ENCODE measurements at places on chromosomes 6 and 20.

DNA sequence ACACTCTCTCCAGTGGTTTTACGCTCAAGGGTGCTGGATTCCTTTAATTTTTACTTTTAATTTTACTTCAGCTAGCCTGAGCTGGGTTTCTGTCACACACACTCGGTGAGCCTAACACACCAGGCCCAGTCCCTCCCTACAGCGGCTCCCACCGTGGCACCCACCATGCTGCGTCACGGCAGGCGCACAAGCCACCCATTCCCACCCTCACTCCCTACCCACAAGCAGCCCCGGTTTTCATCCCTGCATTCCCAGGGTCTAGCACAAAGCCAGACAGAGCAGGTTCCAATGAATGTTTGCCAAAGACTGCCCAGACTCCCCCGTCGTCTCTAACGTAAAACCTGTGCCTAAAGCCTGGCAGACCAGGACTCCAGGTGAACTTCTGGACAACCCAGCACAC, 50.3 kb downstream of the MYH7B start:
- peak; percentile 14 for DNase-seq

DNA sequence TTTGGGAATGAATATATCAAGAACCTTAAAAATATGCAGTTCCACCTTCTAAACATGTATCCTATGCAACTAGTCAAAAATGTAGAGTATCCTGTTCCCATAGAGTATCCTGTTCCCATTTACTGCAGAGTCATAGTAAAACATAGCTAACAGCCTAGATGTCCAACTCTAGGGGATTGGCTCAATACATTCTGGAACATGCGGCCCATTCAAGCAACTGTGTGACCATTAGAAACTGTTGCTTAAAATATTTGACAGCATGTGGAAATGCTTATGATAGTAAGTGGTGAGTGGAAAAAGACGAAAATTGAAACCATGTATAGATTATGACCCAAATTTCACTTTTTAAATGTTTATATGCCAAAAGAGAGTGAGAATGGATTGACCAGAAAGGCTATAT, 11.2 kb downstream of the FOXP4 start:
- DNase-seq, result no peak

DNA sequence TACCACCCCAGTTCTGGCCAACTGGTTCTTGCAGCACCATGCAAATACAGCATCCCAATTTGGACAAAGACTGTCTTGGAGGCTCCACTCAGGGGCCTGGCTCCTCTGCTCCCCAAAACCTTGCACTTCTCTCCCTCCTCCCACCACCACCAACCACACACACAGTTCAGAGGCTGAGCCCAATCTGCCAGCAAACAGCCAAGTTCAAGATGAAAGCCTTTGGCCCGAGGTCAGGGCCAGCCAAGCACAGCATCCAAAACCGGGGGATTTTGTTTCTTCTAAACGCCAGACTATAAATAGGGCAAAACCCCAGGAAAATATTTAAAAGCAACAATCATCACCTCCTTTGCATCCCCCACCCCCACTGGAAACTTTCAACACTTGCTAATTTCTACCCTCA, 5.7 kb downstream of the KCNK5 start:
- DNase-seq, result no peak

- DNase-seq, result peak; percentile 87
These were observed 12.4 kb upstream of the GMEB2 start for GRCh38 chr20:63639093-63639975.

- no peak for DNase-seq
These were observed 285.2 kb downstream of the UST start for GRCh38 chr6:149031859-149032598.

DNA sequence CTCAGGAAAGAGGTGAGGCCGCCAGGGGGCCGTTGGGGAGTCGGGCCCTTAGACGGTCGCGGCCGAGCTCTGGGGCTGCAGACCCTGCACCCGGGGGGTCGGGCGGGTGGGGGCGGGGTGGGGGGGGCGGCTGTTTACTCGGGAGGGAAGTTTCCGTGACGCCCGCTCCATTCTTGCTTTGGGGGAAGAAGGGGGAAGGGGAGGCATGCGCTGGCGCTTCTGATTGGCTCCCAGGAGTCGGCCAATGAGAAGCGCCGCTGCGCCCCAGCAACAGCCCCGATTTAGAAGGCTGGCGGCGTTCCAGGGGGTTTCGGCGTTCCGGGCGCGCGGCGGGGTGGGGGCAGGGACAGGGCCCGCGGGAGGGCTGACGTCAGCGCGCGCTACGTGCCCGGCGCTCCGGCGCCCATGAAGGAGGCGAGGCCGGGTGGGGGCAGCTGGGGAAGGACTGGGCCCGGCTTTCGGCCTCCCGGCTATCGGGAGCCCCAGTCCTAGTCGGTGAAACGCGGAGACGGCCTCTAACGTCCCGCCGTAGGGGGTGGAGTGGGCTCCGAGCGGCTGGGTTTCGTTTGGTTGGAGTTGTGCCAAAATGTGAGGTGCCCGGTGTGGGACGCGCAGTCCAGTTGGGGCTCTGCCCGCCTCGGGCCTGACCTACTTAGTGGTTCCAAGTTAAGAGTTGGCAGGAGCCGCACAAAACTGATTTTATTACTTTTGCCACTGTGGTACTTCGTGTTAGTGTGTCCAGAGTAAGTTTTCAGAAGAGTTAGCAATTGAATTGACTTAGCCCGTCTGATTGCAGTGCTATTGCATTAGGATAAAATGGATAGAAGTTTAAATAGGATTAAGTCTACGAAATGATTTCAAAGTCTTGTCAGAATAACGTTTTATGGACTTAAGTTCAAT, 1.1 kb downstream of the PNRC1 start:
- DNase-seq, result peak; percentile 98

- no peak for DNase-seq
These were observed 559.5 kb downstream of the UTRN start for GRCh38 chr6:144844596-144844995.

- no peak for DNase-seq
These were observed 84.1 kb downstream of the RNF217 start for GRCh38 chr6:125046107-125046925.

GRCh38 chr6:14865531-14866100, 380.3 kb upstream of the JARID2 start:
- peak; percentile 50 for DNase-seq

DNA sequence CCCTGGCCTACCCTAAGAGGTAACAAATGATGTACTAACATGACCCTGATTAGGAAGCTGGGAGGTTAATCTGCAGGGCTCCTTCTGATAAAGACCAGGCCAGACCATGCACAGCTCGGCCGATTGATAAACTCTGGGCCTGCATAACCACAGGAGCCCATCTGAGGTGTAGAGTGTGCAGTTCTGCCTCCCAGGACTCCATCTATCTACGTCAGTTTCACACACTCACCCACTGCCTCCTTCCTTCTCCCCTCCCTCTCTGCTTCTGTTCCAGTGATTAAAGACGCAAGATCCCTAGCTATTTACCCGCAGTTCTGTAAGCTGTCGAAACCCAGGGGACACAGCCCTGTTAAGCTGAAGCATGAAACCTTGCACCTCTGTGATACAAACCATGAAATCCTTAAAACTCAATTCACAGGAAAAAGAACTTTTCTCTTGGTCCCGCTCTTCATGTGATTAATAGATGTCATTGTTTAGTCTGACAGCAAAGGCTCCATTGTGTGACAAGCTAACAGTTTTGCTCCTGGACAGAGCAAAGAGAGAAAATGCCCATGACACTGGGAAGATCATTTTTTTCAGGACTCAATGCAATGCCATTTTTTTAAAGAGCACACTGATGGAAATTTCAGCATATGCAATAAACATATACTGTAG, 470.6 kb downstream of the MAFB start:
- no peak for DNase-seq

- no peak for DNase-seq
These were observed 32.3 kb downstream of the AFDN start for GRCh38 chr6:167858842-167859664.

DNA sequence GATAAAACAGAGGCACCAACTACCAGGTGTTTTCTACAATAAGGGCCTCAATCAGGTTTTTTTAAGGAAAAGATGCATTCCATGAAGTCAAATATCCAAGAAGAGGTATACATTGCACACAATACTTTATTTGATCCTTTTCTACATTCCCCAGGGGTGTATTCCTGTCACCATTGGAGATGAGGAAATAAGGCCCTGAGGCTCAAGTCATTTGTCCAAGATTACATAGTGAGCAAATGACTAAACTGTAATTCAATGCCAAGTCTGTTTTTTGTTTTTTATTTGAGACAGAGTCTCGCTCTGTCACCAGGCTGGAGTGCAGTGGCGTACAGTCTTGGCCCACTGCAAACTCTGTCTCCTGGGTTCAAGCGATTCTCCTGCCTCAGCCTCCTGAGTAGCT, 69.2 kb upstream of the CDYL start:
- DNase-seq, result no peak

- no peak for DNase-seq
These were observed 125.8 kb upstream of the SRSF6 start for GRCh38 chr20:43331906-43332305.

- no peak for DNase-seq
These were observed 48.9 kb upstream of the TBC1D7 start for GRCh38 chr6:13377054-13377758.

DNA sequence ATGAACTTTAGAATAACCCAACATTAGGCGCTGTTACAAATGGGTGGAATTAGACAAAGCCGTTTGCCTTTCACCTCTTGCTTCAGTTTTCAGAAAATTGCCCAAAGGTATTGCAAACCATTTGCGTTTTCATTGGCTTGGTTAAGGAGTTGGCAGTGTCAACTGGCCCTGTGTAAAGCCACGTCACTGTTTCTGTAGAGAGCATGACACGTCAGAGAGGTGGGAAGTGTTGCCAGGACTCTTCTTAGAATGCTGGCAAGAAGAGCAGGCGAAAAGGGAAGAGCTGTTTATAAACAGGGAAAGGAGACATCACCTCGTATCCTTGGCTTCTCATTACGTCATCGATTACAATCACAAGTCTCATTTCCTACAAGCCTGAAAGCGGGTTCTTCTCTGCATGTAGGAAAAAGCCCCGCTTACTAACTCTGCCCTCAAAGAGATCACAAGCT, 4.2 kb upstream of the IRF4 start:
- no peak for DNase-seq

DNA sequence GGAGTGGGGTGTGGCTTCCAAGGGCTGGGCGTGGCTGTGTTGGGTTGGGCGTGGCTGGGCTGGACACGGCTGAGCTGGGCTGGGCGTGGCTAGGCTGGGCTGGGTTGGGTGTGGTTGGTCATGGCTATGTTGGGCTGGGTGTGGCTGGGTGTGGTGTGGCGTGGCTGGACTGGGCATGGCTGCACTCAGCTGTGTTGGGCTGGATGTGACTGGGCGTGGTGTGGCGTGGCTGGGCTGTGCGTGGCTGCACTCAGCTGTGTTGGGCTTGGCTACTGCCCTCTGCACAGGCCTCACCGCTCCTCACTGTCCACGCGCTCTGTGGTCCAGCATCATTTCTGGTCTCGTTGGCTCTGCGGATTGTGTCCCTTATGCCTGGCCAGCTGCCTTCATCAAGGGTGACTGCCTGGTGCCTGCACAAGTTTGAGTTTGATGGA, 43.5 kb upstream of the SLCO4A1 start:
- DNase-seq, result peak; percentile 63
